GM23338 (cell line): ENCODE measurements at places on chromosomes 4 and X. TPM values are rescaled to one million over a fixed set of nuclear protein-coding genes. Genes with fewer than 3 reads are reported as not detected.

DNA sequence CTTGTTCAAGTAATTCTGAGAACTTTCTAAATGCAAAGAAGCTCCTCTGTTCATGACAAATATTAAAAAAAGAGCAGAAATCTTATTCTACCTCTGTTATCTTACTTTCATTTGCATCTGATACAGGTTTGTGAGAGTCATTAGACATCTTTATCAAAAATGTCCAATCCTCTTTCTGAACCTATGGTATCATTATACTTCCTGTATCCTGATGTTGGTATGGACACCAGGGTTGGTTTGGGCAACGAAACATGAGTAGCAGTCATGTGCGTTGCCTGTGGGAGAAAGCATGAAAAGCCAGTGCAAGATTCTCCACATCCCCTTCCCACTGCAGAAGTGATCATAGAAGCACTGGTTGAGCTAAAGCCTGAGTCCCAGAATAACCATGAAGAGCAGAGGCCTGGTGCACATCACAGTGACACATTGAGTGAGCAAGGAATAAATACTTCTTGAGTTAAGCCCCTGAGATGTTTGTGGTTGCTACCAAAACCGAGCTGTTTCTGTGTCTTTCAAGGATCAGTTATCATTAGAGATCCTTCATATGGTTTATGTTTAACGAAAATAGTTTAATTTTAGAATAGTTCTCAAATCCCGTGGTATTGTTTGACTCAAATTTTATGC is 197.2 kb downstream of the BANK1 start:
- no peak for DNase-seq
- H3K27me3 ChIP-seq, result no peaks in the 10 kb centered on the region
- H3K4me3 ChIP-seq, result no peak overlapping the region
- no peak overlapping the region for H3K27ac ChIP-seq
- H3K36me3 ChIP-seq, result no peaks in the 10 kb centered on the region

- H3K27ac ChIP-seq, result no peak overlapping the region
- no peaks in the 10 kb centered on the region for H3K27me3 ChIP-seq
- H3K4me3 ChIP-seq, result no peak overlapping the region
- no peak for DNase-seq
- no peaks in the 10 kb centered on the region for H3K4me1 ChIP-seq
Observed at GRCh38 chr4:38163216-38164006, 203.2 kb downstream of the PTTG2 start.

GRCh38 chrX:47327902-47328301 is 42.5 kb upstream of the ZNF157 start:
- H3K4me3 ChIP-seq, result no peak overlapping the region
- no peaks in the 10 kb centered on the region for H3K27me3 ChIP-seq
- no peaks in the 10 kb centered on the region for H3K36me3 ChIP-seq
- H3K4me1 ChIP-seq, result no peaks in the 10 kb centered on the region
- no peak overlapping the region for H3K27ac ChIP-seq

DNA sequence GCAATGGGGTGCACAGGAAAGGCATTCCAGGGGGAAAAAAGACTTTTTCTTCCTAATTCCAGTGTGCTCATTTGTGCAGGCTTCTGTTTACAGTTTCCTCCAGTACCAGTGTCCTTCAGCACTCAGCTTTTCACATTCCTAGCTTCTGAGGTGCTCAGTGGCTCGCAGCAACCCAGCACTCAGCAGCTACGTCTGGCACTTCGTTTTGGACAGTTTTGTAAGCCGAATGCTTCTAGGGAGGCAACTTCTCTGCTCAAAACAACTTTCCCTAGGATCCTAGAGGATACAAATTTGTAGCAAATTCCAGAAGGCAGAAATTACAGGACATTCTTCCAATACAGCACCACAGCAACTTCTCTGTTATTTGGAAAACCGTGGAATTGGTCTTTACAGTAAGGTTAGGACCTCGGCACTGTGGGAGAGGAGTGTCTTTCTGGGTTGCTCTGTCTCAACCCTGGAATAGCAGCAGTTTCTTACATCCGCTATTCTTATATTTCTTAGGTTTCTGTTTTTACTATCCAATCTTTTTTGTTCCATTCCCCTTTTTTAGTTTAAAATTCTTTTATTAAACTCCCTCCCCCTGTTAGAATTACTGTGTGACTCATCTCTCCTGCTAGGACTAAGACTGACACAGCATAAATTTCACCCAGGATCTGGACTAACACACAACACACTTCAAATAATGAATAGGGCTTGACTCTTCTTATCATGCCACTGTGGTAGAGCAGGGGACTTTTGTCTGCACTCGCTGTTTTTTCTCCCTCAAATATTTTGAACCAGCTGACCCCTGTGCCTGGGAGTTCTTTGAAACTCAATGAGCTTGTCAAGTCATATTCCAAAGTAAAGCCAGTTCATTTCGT is 1314.7 kb downstream of the FSTL5 start:
- no peaks in the 10 kb centered on the region for H3K27me3 ChIP-seq
- no peaks in the 10 kb centered on the region for H3K36me3 ChIP-seq
- peaks cover 6% of the 10 kb centered on the region; the same call in 1 of the 2 replicates for H3K4me1 ChIP-seq
- no peak overlapping the region for H3K27ac ChIP-seq

- peak; percentile 28 for DNase-seq
- no peak overlapping the region for H3K4me3 ChIP-seq
- H3K4me1 ChIP-seq, result peaks cover 24% of the 10 kb centered on the region
- peak overlapping the region; percentile 69; the same call in 1 of the 2 replicates for H3K27ac ChIP-seq
- no peaks in the 10 kb centered on the region for H3K36me3 ChIP-seq
Observed at GRCh38 chrX:50700921-50701320, 113.1 kb downstream of the SHROOM4 start.

DNA sequence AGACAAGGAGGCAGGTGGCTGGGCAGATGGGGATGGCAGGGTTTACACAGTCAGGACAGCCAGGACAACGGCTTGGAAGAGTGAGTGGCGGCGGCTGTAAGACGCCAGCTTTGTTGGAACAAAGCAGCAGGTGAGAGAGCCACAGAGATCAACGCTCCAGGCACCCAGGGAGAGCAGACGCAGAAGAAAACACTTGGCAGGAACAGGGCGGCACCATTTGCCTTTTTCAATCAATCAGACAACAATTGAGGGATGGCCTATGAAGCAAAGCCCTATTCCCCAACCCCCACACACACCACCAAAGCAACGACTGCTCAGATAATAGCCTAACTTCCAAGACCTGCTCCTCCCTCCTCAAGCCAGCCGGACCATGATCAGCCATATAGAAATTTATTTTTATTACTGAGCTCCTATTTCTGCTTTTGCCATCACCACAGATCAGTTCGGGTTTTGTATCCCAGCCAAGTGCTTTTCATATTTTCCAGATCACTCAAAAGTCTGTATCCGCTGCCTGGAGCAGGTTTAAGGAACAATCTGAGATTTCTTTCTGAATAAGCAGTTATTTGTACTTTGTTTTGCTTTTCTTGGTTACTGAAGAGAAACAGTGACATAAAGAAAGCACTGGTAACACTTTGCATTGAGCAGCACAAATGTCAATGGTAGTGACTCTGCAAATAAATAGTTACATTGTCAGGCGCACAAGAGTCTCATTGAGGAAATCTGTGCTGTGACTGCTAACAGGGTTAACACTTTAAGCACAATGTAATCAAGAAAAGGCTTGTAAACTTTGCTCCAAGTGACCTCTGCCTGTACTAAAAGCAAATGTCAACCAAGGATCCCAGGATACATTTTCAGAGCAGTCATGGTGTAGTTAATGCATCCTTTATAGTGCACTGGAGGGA is 81.8 kb upstream of the RBPJ start:
- H3K27ac ChIP-seq, result peak overlapping the region; percentile 65; the same call in 1 of the 2 replicates
- H3K4me1 ChIP-seq, result peaks cover 17% of the 10 kb centered on the region
- peak overlapping the region; percentile 12; the same call in 1 of the 2 replicates for H3K4me3 ChIP-seq
- H3K27me3 ChIP-seq, result no peaks in the 10 kb centered on the region

DNA sequence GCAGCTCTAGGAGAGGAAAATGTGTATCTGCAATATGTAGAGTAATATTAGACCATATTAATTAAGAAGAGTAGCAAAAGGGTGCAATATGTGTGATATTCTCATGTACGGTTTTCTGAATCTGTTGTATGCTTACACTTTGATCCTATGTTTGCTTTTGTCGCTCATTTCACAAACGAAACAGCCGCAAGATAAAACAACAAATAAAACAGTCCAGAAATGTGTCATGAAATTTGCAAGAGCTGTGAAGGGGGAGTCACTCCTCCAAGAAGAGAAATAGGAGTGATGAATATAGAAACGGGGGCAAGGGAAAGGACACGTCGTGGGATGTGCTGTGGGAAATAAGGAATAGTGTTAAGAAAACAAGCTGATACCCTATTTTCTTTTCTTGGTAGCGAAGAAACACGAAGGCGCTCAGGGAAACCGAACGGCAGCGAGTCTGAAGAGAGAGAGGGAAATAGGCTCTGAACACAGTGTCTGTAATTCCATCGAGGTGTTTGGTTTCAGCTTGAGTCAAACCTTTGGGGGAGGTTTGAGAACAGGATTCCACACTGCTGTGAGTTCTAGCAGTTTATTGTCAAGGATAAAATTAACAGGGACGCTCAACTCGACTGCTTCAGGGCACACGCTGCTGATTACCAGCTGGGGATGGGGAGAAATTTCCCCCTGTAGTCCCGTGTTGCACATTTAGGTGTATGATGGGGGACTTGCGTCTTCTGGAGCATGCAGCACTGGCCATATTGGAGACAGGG is 595.6 kb upstream of the TENM3 start:
- no peaks in the 10 kb centered on the region for H3K27me3 ChIP-seq
- H3K4me3 ChIP-seq, result no peak overlapping the region
- H3K4me1 ChIP-seq, result peaks cover 17% of the 10 kb centered on the region
- no peaks in the 10 kb centered on the region for H3K36me3 ChIP-seq

DNA sequence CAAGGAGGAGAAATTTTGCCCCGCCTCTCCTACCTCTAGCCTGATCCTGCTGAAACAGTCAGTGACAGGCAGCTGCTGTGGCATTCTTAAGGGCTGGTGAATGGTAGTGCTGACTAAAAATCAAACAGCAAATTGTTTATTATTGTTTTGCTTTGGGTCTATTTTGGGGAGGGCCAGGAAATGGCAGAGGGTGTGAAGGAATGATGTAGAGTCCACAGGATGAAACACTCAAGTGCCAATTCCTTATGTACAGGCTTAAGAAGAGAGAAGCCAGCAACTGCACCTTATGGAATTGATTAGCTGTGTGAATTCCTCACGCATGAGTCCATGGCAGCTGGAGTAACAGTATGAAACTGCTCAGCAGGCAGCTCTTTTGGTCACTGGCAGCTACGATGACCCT is 39.7 kb downstream of the VEGFC start:
- H3K27ac ChIP-seq, result no peak overlapping the region
- H3K36me3 ChIP-seq, result no peaks in the 10 kb centered on the region
- H3K27me3 ChIP-seq, result no peaks in the 10 kb centered on the region
- H3K4me1 ChIP-seq, result no peaks in the 10 kb centered on the region
- no peak overlapping the region for H3K4me3 ChIP-seq

GRCh38 chr4:8296491-8296890 is 26.9 kb downstream of the HTRA3 start:
- no peak for DNase-seq
- H3K4me1 ChIP-seq, result no peaks in the 10 kb centered on the region
- H3K36me3 ChIP-seq, result no peaks in the 10 kb centered on the region
- no peak overlapping the region for H3K4me3 ChIP-seq
- no peaks in the 10 kb centered on the region for H3K27me3 ChIP-seq

DNA sequence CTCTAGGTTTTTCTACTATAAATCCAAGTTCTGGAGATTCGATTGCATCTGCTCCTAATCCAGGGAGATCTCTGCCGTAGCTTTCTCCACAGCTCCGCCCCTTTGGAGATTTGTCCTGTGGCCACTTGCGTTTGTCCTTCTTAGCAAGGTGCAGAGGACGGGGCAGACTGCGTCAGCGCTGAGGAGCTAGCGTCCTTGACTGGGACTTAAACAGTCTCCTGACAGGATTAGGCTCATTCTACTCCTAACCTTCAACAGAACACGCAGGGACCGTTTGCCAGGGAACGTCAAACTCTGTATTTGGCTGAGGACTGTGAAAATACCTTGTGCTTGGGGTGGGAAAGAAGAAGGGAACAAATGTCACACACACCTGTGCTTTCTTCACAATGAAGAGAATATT is 38.6 kb downstream of the SORBS2 start:
- H3K4me1 ChIP-seq, result peaks cover 45% of the 10 kb centered on the region
- DNase-seq, result peak; percentile 33
- H3K4me3 ChIP-seq, result peak overlapping the region; percentile 42
- H3K27ac ChIP-seq, result no peak overlapping the region
- no peaks in the 10 kb centered on the region for H3K27me3 ChIP-seq

DNA sequence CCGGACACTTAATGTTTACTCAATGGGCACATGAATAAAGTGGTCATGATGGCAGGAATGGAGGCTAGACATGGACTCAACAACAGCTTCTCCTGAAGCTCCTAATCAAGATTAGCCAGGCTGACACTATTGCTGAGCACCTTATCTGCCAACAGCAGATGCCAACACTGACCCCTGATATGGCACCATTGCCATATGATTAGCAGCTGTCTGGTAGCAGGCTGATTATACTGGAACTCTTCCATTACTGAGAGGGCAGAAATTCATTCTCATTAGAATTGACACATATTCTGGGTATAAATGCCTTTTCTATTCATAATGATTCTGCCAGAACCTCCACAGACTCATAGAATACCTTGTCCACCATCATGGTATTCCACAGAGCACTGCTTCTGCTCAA is 18.4 kb upstream of the AFF1 start:
- H3K36me3 ChIP-seq, result no peaks in the 10 kb centered on the region
- no peak overlapping the region for H3K27ac ChIP-seq
- no peaks in the 10 kb centered on the region for H3K27me3 ChIP-seq
- no peaks in the 10 kb centered on the region for H3K4me1 ChIP-seq
- DNase-seq, result no peak

DNA sequence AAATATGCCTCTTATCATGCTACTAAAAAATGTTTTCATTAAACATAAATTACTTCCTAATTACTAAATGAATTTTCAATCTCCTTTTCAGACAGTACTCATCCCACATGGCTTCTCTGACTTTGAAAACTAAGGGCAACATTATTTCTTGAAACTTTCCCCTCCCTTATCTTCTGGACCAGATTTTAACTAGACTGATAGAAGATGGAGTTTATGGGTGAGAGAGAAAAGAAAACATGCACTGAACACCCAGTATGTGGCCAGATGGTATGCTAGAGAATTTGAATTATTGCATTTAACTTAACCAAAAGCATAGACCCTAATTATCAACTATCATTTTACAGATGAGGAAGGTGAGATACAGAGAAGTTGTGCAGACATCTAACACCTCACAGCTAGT is 16.8 kb downstream of the CNOT6L start:
- no peaks in the 10 kb centered on the region for H3K36me3 ChIP-seq
- no peak overlapping the region for H3K4me3 ChIP-seq
- H3K27me3 ChIP-seq, result no peaks in the 10 kb centered on the region
- no peak overlapping the region for H3K27ac ChIP-seq
- peaks cover 23% of the 10 kb centered on the region for H3K4me1 ChIP-seq

GRCh38 chrX:31314921-31315320 is 243.1 kb upstream of the FTHL17 start:
- no peaks in the 10 kb centered on the region for H3K4me1 ChIP-seq
- H3K27me3 ChIP-seq, result no peaks in the 10 kb centered on the region
- no peak overlapping the region for H3K27ac ChIP-seq

- H3K4me1 ChIP-seq, result peaks cover 16% of the 10 kb centered on the region
- no peak for DNase-seq
- no peaks in the 10 kb centered on the region for H3K36me3 ChIP-seq
- H3K27me3 ChIP-seq, result no peaks in the 10 kb centered on the region
- H3K4me3 ChIP-seq, result no peak overlapping the region
- no peak overlapping the region for H3K27ac ChIP-seq
Observed at GRCh38 chr4:138912704-138913340, 102.8 kb upstream of the NOCT start.

The MAGEH1 gene
- total RNA-seq, result 15.0 and 15.8 TPM in 2 replicates

The CT47B1 gene
- total RNA-seq, result not detected in 2 replicates

The CNKSR2 gene
- 40.9 and 49.5 TPM in 2 replicates for total RNA-seq

The IL2RG gene
- total RNA-seq, result not detected in 2 replicates

The TCEAL5 gene
- total RNA-seq, result 1.8 and 2.0 TPM in 2 replicates

The RAP1GDS1 gene
- 26.8 and 32.4 TPM in 2 replicates for total RNA-seq

The RTL9 gene
- total RNA-seq, result 0.19 and 0.31 TPM in 2 replicates

The NAP1L2 gene
- total RNA-seq, result 16.2 and 24.0 TPM in 2 replicates

The ARMCX2 gene
- total RNA-seq, result 118 and 129 TPM in 2 replicates

The MYOZ2 gene
- total RNA-seq, result not detected in 2 replicates

The BLOC1S4 gene
- 33.7 and 35.2 TPM in 2 replicates for total RNA-seq

The MAGEA12 gene
- 0.27 and 0.38 TPM in 2 replicates for total RNA-seq
